ENCODE measurements at places on chromosomes 5 and 9. TPM values are rescaled to one million over a fixed set of nuclear protein-coding genes. Genes with fewer than 3 reads are reported as not detected.

GRCh38 chr5:96926276-96926675 is 9.6 kb upstream of the LNPEP start:
- peaks cover 36% of the 10 kb centered on the region for H3K4me1 ChIP-seq
- no peak overlapping the region for H3K27ac ChIP-seq
- DNase-seq, result no peak
- no peak overlapping the region for H3K4me3 ChIP-seq
- peaks cover 27% of the 10 kb centered on the region for H3K36me3 ChIP-seq
- no peaks in the 10 kb centered on the region for H3K27me3 ChIP-seq

GRCh38 chr5:131382407-131383395 is 118.8 kb downstream of the CDC42SE2 start:
- peaks cover 48% of the 10 kb centered on the region for H3K36me3 ChIP-seq
- peak overlapping the region; percentile 97 for H3K27ac ChIP-seq
- H3K4me1 ChIP-seq, result peaks cover 80% of the 10 kb centered on the region
- H3K4me3 ChIP-seq, result peak overlapping the region; percentile 40
- DNase-seq, result peak; percentile 56
- no peaks in the 10 kb centered on the region for H3K27me3 ChIP-seq

LPAR1 gene
- not detected for total RNA-seq

DNA sequence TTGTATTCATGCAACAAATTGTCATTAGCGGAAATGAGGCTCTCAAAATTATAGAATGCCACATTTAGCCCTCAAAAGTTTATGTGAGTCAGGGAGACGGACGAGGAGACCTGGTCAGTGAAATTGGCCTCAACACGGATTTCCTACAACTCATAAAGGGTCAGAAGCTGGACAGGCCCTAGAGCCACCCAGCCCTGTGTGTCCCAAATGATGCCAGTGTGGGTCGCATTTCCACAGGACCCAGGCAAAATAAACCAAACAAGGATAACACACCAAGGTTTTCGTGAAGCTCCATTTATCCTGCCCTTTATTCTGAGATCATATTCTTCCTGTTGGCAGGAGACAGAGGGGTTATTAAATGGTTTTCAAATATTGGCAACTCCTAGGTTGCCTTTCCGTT is 72.0 kb upstream of the COL5A1 start:
- H3K36me3 ChIP-seq, result no peaks in the 10 kb centered on the region
- DNase-seq, result no peak
- no peaks in the 10 kb centered on the region for H3K4me1 ChIP-seq
- H3K27ac ChIP-seq, result no peak overlapping the region
- H3K4me3 ChIP-seq, result no peak overlapping the region

DNA sequence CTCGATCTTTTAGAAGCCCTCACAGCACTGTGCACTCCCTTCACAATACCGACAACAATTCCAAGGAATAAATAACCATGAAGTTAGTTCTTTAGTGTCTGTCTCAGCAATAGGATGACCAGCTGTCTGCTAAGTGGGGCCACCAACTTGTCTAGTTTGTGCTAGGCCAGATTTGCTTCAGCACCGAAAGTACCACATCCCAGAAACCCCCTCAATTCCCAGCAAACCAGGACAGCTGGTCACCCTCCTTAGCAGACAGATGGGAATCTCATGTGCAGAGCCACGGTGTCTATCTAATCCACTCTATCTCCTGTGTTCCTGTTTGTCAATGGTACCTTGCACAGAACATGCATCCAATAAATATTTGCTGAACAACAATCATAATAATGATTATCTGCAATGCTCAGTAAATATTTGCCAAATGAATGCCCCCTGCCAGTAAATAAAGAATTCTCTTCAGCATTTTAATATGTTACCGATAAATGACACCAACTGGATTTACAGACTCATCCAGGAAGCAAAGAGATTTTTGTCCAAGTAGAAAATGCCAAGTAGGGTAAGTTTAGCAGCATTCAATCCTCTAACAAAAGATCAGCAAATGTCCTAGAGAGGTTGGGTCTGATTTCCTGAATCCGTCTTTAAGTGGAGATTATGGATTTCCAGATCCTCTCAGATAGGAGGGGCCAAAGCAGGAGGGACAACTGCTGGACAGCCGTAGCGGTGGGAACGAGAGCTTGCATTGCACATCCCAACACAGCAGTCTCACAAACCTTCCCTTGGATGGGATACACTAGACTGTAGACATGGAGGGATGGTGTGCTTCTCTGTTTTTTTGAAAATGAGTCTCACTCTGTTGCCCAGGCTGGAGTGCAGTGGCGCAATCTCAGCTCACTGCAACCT is 51.9 kb upstream of the ANKRD33B start:
- H3K4me1 ChIP-seq, result peaks cover 2% of the 10 kb centered on the region
- no peak overlapping the region for H3K4me3 ChIP-seq
- H3K27ac ChIP-seq, result no peak overlapping the region
- no peak for DNase-seq
- no peaks in the 10 kb centered on the region for H3K36me3 ChIP-seq
- peaks cover 3% of the 10 kb centered on the region for H3K27me3 ChIP-seq
